ENCODE measurements at places on chromosomes 11 and 22.

DNA sequence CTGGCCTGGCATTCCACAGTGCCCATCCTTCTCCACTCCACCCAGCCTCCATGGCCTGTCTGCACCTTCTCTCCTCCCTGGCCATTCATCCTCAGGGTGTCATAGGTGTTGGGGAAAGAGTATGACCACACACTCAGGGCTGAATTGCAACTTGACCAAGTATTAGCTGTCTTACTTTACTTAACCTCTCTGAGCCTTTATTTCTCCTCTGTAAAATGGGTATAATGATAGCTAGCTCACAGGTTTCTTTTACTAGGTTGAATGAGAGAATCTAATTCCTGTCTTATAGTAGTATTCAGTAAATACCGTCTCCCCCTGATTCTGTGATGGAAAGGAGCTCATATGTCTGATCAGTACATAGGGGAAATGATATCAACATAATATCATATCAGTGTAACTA, 16.0 kb downstream of the PANX1 start:
- DNase-seq: no peak

GRCh38 chr11:76030286-76030685, 176.0 kb downstream of the WNT11 start:
- DNase-seq: no peak

GRCh38 chr22:39179401-39179827, 26.9 kb upstream of the CBX7 start:
- DNase-seq: no peak

- no peak for DNase-seq
Measured at GRCh38 chr11:3880724-3881123, 25.3 kb downstream of the STIM1 start.

DNA sequence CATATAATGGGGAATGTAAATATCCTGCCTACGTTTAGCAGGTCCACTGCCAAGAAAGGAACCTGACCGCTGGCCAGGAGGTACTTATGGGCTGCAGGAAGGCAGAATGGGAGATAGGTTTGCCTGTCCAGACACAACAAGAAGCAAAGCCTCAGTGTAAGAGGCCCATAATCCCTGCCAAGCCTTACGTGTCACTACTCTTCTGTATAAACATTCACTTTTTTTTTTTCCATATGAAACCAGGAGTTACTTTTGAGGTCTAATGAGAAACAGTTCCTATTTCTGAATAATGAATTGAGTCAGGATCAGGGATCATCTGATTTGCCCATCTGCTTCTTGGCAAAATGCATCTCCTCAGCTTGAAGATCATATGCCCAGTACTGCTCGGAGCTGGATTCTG, 230.2 kb downstream of the NTM start:
- DNase-seq: no peak

Measured in stimulated activated CD8-positive, alpha-beta memory T cell treated with anti-CD3 and anti-CD28 coated beads, Interleukin-2, amount 100 ng/mL, for 1 hour (primary cell).